ENCODE measurements at places on chromosomes 11 and 22. TPM values are rescaled to one million over a fixed set of nuclear protein-coding genes. Genes with fewer than 3 reads are reported as not detected.

DNA sequence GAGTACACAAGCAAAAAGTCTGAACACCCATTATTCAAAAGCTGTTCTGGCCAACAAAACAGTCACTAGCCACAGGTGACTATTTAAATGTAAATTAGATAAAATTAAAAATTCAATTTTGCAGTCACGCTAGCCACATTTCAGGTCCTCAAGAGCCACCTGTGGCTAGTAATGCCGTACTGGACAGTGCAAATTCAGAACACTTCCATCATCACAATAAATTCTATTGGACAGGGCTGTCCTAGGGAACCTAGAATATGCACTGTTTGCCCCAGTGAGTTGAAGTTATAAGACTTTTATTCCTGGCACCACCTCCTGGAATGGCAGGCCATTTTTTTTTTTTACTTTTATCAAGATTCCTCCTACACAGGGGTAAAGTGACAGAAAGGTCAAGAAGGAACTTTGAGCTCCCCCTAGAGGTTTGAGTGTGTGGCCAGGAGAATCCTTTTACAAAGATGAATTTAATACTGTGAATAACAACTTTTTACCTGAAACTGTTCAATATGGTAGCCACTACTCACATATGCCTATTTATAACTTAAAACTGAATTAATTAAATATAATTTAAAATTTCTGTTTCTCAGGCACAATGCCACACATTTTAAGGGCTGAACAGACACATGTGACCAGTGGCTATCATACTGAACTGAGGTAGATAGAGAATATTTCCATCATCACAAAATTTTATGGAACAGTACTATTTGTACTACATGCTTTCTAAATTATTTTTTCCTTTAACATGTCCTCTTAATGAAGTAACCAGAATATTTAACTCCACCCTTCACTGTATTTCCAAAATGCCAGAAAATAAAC is 6.5 kb downstream of the MSANTD2 start:
- no peak for DNase-seq

ACRV1 gene
- 0.30 TPM for polyA plus RNA-seq

- DNase-seq, result no peak
Measured at GRCh38 chr22:24409707-24410106, 17.7 kb upstream of the ADORA2A start.

- no peak for DNase-seq
Measured at GRCh38 chr11:18768472-18768901, 23.1 kb downstream of the PTPN5 start.

OR6A2 gene
- polyA plus RNA-seq, result not detected

USP28 gene
- polyA plus RNA-seq, result 100 TPM

MOGAT2 gene
- not detected for polyA plus RNA-seq
